ENCODE measurements at places on chromosomes 6 and 20.

DNA sequence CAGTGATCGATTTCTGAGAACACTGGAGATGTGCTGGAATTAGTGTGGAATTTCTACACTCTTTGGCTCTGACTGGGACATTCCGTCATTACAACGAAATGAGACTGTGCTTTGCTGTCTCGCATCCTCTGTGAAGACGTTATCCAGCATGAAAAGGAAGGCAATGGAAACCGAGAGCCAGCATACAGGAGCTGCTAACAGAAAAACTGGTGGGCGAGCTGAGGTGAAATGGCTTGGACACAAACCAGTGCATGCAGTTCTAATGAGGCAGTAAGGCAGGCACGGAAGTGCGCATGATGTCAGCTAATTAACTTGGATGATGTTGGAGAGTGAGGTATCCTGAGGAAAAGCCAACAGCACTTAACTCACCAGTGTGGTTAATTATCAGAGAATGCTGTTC is 202.8 kb upstream of the AGPAT4 start:
- no peak for DNase-seq

- no peak for DNase-seq
Observed at GRCh38 chr6:118815495-118815894, 78.5 kb upstream of the ASF1A start.

- no peak for DNase-seq
Observed at GRCh38 chr6:111114482-111114881, 27.2 kb downstream of the SLC16A10 start.

DNA sequence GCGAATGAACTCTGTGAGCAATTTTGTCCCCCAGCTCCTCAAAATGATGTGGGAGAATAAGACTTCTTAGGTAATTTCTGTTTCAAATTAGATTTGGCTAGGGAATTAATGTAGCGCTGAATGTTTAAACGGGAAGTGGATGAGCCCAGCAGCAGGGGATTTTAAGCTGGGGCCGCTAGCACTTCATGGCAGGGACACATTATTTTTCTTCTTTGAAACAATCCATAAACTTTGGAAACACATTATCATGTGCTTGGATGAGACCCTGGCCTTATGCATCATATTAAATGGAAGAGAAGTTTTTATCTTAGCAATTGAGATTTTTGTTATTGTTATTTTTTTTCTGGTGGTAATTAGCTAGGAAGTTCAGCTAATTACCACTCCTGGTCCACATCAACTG is 74.2 kb upstream of the FUCA2 start:
- no peak for DNase-seq

DNA sequence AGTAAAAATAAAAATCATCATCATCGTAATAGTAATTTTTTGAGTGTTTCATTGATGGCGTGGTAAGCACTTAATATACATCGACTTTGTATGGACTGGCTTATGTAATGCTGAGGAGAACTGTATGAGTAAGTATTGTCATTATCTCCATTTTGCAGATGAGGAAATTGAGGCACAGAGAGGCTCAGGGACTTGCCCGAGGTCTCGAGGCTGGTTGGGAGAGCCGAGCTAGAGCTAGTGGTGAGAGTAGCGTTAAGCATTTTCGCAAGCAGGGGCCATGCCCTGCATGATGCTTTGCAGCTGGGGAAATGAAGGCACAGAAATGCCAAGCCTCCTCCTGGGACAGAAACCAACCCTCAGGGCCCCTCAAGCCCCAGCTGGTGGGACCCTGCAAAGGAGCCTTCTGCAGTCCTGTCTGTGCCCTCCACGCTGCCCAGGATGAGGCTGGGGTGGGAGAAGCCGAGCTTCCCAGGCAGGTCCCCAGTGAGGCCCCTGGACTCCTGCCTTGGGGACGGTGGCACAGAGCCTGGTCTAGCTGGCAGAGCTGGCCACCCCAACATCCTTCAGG is 31.1 kb upstream of the STX16 start:
- DNase-seq, result no peak

DNA sequence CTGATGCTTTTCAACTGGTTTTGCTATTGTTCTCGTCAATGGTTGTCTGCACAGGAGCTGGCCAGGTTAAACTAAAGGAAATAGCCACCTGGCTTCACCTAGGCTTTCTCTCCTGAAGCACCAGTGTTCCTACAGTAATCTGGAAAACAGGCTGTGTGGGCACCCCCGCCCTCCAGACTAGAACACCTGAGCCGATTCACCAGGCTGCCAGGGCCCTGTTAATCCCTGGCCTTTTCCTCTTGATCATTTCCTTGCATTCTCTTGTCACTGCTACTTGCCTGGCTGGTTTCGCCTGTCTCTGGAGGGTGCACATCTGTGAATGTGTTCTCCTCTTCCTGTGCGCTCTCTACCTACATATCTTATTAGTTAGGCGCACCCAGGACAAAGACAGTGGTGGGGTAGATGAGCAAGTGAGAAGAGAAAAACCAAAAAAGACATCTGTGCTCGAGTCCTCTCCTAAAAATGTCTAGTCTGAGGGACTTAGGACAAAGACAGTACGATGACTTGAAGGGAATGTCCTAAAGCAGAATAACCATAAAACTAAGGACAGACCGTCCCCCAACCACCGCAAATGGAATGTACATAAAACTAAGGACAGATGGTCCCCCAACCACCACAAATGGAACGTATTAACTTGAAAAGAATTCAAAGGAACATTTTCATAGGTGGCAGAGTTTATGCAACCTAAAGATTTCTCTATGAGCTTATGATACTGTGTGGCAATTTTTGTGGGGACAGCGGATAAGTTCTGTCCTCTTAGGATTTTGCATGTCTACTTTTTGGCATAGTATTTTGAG is 45.9 kb upstream of the EMILIN3 start:
- no peak for DNase-seq

DNA sequence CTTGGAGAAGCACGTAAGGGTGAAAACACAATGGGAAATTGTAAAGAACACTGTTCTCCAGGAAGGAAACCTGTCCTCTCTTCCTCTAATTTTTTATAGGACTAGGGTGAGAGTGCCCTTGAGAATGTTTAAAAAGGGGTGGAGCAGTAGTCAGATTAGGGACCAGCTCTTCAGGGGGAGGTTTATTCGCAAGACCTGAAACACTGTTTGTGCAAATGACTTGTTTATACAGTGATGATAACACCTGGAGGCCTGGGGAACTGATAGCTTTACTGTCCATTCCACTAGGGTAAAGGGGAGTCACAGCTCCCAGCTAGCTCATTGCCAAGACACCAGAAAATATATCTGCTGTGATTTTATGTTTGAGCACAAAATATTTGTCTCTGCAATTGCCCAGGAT is 8.1 kb upstream of the FUT9 start:
- no peak for DNase-seq
